ENCODE measurements at places on chromosomes 11 and 22. TPM values are rescaled to one million over a fixed set of nuclear protein-coding genes. Genes with fewer than 3 reads are reported as not detected.

MYOD1 gene
- not detected for polyA plus RNA-seq

NPTXR gene
- polyA plus RNA-seq, result 11.0 TPM

- DNase-seq, result no peak
Observed at GRCh38 chr11:132994966-132995365, 537.3 kb downstream of the OPCML start.

GRCh38 chr22:25663654-25664053 lies 78.3 kb upstream of the MYO18B start:
- DNase-seq, result no peak

DNA sequence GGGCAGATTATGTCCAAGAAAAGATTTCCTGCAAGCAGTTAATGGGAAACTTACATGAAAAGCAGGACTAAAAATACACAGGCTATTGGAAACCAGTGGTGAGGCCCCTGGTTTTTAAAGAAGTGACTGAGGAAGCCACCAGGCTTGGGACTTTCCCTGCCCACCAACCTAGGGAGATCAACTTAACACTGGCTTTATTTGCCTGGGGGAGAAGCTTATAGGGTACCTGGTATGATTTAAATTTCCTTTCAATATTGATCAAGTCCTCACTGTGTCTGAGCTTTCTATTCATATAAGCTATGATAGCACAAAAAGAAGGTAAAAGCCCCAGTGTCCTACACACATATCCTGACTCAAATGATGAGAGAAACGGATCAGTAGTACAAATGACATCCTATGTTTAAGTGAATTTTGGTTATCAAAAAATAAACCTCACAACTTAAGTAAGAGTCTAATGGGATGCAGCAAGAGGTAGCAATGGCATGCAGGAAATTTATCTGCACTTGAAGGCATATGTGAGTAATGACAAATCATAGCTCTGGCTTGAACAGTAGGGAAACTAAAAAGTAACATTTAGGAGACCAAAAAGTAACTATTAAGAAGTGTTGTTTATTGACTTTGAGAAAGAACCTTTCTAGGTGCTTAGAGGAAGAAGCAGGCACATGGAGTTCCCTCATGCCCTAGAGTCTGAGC lies 85.3 kb downstream of the GAB2 start:
- no peak for DNase-seq

DNA sequence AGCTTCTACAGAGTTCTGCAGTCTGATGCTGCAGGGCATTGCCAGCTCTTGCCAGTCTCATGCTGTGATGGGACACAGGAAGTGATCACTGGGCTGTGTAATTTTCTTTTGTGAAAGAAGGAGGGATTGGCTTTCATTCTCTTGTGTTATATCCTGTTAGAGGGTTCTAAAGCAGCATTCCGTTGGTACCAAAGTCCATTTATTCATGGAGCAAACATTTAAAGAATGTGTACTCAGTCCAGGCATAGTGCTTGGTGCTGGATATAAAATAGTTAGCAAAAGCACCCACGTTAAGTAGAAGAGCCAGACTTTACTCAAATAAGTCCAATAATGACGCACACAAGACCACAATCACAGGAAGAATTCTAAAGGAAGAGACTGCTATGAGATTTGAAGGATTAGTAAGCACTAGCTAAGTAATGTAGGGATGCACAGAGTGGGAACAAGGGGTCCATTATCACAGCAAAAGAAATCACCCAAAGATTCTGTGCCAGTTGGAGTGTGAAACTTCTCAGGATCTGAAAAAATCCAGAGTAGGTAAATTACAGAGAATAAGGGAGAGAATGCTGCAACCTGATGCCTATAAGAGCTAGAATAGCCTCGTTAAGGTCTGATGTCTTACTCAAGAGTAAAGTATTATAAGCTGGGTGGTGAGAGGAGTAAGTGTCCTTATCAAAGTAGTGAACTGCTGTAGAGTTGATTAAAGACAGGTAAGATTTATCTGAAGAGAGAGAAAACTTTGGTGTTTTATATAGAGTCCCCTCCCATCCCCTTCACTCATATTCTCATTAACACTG lies 728.3 kb downstream of the METTL15 start:
- DNase-seq, result no peak

DNA sequence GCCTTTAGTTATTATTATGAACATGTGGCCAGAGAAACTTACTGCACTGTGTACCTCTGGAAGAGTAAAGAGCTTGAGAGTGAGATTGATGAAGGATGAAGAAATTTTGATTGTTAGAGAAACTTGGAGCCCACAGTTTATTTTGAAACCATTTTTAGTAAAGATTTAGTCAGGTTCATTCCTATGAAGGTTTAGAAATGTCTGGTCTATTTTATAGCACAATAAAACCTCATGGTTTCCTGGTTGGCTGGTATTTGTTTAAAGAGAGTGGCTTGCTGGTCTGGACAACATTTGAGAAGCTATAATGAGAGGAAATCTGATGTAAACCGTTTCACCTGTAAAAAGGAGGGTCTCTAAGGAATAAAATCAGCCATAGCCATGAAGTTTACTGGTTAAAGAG lies 8.8 kb upstream of the PDE3B start:
- DNase-seq, result no peak

DNAJB7 gene
- 0.40 TPM for polyA plus RNA-seq

NRIP3 gene
- polyA plus RNA-seq, result 1.2 TPM

GRCh38 chr11:126079621-126080124 lies 17.0 kb upstream of the CDON start:
- no peak for DNase-seq

- DNase-seq, result no peak
Observed at GRCh38 chr11:116537709-116538108, 235.1 kb downstream of the BUD13 start.

ROM1 gene
- 3.3 TPM for polyA plus RNA-seq

GRCh38 chr11:34345991-34346480 lies 11.8 kb downstream of the ABTB2 start:
- no peak for DNase-seq

- no peak for DNase-seq
Observed at GRCh38 chr11:19892876-19893275, 180.2 kb downstream of the NAV2 start.

WNT7B gene
- polyA plus RNA-seq, result 10.9 TPM

DNA sequence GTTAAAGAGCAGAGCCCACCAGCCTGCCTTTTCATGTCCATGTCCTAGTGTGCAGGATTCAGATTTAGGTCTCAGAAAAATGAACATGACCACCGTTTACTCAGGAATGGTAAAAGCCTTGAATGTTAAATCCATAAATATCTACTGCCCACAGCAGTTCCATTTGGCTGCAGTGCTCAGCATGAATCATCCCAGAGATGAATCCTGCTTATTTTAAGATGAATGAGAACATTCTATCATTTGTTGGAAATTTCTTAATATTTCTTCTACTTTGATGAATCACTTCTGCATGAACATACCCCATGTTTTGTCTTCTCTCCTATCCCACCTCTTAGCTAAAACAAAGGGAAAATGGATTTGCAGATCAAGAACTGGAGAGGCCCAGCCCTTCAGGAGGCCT lies 47.5 kb upstream of the AQP11 start:
- no peak for DNase-seq

P4HA3 gene
- 0.96 TPM for polyA plus RNA-seq

MUC6 gene
- 10.6 TPM for polyA plus RNA-seq

DNA sequence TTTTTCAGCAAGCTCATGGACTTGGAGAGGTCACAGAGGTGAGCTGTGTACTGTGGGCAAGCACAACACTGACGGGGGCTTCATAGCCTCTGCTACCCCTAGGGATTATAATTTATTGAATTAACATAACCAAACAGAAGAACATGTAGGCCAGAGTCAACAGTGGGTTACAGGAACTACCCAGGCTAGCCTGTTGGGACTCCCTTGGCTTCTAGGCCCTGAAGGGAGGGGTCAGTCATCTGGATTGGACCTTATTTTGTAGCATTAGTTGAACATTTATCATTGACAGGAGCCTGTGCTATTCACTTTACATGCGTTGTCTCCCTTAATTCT lies 56.9 kb downstream of the KREMEN1 start:
- no peak for DNase-seq

- DNase-seq, result no peak
Observed at GRCh38 chr11:119672597-119672996, 56.4 kb downstream of the NECTIN1 start.

LDLRAD3 gene
- 23.0 TPM for polyA plus RNA-seq

TNRC6B gene
- 12.2 TPM for polyA plus RNA-seq

GRCh38 chr11:35912883-35913624 lies 30.8 kb upstream of the LDLRAD3 start:
- no peak for DNase-seq

CRACR2B gene
- 3.6 TPM for polyA plus RNA-seq

TMEM25 gene
- 19.1 TPM for polyA plus RNA-seq

HOATZ gene
- not detected for polyA plus RNA-seq

RASD2 gene
- polyA plus RNA-seq, result 2.2 TPM

BTBD10 gene
- 38.0 TPM for polyA plus RNA-seq

DNA sequence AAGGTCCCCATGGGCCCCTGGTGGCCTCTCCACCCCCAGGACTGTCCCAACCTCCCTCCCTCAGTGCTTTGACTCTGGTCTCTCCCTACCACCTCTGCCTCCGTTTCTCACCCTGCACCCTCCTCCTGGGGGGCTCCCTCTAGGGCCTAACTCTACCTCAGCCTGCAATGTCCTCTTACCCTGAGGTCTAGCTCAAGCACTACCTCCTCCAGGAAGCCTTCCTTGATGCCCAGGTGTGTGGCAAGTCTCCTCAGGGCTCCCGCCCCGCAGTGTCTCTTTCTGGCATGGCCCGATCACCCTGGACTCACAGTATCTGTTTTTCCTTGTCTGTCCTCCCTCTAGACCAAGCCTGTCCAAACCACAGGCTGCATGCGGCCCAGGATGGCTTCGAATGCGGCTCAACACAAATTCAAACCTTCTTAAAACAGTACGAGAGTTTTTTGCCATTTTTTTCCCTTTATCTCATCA lies 90.8 kb downstream of the PHF21B start:
- no peak for DNase-seq

DNA sequence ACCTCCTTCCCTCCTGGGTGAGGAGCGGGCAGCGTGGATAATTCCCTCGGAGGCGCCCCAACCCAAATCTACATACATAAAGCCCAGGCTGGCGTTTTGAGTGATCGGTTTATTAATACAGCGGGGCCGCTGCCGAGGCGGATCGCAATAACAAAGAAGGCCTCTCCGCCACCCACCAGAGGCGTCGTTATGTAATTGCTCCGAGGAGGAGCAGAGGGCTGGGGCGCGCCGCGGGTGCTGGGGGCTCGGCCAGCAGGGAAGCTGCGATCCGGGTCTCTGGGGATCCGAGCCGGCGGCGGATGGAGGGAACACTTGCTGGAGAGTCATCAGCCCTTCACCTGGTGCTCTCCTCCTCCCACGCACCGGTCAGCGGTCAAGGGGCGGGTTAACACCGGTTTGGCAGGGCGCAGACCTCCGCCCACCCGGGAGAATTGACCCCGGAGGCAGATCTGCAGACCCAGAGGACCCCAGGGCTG lies 6.4 kb upstream of the TP53I11 start:
- no peak for DNase-seq

DNA sequence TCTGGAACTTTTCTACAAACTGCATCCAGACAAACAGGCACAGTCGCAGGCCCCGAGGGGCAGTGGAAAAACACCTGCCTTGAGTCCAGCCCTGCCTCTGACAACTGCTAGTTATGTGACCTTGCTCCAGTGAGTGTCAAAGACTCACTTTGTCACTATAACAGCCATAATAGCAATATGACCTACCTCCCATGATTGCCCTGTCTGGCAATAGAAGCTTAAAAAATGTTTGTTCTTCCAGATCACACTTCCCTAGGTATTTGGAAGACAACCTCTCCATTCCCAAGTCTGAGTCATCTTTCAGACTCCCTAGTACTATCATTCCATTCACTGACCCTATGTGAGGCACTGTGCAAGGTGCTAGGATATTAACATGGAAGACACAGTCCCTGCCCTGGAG lies 74.5 kb downstream of the RPL27A start:
- DNase-seq, result no peak

GRCh38 chr11:48081151-48082010 lies 101.0 kb downstream of the PTPRJ start:
- DNase-seq, result no peak

- DNase-seq, result no peak
Observed at GRCh38 chr22:20484948-20485683, 10.5 kb downstream of the KLHL22 start.

FXYD2 gene
- polyA plus RNA-seq, result 423 TPM

- no peak for DNase-seq
Observed at GRCh38 chr11:116046127-116046526, 541.9 kb upstream of the CADM1 start.

- DNase-seq, result no peak
Observed at GRCh38 chr11:75879737-75880136, 64.7 kb downstream of the UVRAG start.

DNA sequence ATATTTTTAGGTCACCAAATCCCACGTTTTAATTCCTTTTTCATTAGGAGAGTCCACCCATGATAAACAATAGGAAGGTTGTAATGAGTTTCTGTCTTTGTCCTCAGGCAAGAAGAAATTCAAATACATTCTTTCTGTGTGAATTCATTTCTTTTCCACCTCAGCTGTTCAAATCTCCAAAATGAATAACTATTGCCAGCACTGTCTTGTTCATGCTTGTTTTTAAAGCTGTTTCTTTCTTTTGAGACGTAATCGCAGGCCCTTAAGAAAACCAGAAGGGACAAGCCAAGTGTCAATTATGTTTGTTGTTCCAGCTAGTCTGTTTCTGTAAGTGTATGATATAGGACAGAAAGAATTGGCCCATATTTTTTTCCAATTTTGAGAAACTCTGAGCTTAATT lies 20.2 kb downstream of the MMP27 start:
- no peak for DNase-seq

DNA sequence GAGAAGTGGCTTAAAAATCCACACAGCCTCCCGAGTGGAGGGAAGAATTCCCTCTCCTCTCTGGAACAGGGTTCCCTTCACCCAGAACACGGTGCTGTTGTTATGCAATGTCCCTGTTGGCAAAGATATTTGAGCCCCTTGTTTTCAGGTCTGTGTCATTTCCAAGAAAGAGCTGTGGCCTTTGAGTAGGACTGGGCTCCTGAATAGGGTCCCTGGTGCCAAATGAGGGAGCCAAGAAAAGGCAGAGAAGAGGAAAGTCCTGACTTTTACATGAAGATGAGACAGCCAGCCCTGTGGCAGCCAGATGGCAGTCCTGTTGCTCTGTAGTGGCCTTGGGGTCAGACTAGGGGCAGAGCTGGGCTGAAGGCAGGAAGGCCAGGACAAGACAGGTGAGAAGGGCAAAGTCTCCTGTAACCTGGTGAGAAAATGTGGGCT lies 51.2 kb upstream of the ELF5 start:
- DNase-seq, result no peak

SPI1 gene
- 3.6 TPM for polyA plus RNA-seq

GRCh38 chr11:116328391-116328790 lies 444.4 kb downstream of the BUD13 start:
- no peak for DNase-seq
